ENCODE measurements at places on chromosomes 2 and 18.

DNA sequence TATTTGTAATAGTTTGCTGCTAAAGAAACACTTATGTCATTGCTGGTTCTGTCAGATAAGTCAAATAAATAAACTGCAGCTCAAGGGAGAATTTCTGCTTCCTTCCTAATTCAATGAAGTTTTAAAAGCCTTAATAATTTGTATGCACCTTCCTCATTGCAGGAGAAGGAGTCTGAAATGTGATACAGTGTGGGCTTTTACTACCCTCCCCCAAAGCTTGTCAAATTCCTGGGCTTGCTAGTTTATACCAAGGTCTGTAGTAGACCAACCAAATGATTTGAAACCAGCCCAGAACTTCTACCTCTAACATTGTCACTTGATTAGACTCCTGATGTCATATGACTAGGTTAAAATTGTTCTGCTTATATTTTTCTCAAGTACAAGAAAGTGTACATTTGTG lies 131.8 kb downstream of the DTNA start:
- no peak for DNase-seq

GRCh38 chr2:70420143-70420542 lies 118.3 kb upstream of the FAM136A start:
- no peak for DNase-seq

GRCh38 chr2:189147361-189147760 lies 32.2 kb downstream of the COL5A2 start:
- no peak for DNase-seq

DNA sequence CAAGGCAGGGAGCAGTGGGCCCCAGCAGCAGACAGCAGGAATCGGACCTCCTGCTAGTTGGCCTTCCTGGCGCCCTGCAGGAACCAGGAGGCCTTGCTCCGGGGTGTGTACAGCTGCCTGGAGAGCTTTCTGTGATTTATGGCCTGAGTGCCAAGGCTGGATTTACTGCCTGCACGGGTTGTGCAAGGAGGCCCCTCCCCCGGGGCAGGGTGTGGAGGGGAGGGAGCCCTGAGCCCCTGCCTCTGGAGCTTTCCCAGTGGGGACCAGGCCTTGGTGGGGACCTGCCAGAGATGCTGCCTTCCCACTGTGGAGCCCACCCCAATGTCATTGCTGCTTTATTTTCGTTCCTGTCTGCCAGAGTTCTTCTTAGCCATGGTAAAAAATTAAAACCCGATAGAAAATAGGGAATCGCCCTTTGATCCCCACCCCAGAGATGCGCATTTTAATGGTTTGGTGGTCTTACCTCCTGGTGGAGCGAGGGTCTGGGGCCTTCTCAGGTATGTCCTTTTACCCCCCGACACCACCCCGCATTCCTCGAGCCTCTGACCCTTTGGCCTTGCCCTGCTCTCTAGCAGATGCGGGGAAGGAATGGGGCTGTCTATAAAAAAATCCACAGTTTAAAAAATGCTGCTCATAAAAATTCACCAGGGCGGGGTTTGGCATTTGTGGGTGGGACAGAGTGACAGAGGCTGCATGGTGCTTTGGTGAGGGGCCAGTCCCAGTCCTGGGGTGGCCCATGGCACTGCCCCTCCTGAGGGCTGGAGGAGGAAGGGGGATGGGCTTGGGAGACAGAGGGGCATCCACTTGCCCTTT lies 6.9 kb upstream of the RALB start:
- no peak for DNase-seq
